Smooth muscle cell of the brain vasculature (primary cell): ENCODE measurements at places on chromosomes 7 and 10.

DNA sequence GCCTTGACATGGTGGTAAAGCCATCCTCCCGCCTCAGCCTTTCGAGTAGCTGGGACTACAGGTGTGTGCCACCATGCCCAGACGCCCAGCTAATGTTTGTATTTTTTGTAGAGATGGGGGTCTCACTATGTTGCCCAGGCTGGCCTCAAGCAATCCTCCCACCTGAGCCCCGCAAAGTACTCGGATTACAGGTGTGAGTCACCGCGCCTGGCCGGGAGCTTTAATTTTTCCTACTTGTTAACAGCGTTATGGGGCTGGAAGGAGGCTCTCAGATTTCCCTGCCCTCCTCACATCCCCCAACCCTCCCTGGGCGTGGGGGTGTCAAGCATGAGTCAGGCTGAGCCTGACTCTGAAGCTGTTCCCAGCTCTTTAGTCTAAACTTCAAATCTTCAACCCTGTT, 8.3 kb downstream of the ALKBH4 start:
- no peak for DNase-seq

DNA sequence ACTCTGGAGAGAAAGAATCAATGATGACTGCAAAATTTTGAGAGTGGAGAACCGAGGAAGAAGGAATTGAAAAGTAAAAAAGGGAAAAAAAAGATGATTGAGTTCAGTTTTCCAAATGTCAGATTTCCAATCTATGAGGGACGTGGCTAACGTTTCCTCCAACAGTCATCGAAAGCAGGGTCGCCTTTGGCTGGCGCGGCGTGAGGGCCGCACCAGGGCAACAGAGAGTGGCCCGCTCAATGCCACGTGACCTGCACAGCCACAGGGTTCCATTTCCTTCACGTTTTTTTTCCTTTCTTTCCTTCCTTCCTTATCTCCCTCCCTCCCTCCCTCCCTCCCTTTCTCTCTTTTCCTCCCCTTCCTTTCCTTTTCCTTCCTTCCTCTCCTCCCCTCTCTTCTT, 101.9 kb downstream of the WDR37 start:
- no peak for DNase-seq

- no peak for DNase-seq
Measured at GRCh38 chr7:44998153-44998871, 1.7 kb upstream of the CCM2 start.

DNA sequence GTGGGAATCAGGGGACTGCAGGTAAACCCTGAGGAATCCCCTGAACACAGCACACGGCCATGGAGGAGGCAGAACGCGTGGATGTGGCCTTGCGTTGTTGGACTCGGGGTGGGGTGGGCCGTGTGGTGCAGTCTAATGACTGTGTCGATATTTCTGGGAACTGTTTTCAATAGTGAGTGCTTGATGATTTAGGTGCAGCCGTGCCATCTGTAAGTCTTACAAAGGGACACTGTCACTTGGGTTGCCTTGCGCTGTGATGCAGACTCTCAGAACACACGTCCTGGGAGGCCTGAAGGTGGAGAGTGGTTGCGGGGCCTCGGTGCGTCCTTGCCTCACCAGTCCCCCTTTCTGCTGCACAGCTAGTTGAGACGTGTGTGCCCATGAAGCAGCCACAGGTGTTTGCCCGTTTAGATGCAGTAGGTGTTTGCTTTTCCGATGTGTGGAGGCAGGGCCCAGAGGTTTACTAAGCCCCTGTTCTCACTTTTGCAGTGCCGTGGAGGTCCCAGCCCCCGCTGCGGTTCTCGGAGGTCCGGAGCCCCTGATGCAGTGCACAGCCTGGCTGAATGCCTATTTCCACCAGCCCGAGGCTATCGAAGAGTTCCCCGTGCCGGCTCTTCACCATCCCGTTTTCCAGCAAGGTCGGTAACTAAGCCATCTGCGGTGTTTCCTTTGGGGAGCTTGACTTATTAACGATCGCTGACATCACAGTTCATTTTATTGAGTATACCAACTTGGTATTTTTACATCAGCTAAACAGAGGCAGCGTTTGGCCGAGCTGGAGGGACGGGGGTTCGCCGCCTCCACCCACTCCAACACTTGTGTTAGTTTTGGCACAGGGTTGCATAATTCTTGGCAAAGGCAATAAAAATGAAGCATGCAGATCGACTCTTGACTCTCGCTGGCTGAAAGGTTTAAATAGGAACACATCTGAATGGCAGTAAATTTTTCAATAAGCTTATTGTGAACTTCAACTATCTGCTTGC, 240.7 kb downstream of the MGMT start:
- DNase-seq, result peak; percentile 10

DNA sequence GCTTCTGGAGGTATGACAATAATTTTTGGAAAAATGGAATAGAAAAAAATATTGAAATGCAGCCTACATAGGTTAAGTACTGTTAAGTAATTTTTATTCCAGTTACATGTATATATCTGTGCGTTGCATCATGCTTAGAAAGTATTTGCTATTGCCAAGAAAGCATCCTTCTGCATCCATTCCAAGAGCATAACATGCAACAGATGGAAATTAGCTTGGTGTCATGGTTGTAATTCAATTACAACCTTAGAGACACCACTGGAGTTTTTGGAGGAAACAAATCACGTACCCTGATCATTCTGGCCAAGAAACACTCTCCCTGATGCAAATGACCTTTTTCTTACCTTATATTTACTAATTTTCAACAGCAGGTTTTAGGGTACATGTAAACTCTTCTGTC, 1.7 kb downstream of the AKR1B1 start:
- DNase-seq, result no peak

DNA sequence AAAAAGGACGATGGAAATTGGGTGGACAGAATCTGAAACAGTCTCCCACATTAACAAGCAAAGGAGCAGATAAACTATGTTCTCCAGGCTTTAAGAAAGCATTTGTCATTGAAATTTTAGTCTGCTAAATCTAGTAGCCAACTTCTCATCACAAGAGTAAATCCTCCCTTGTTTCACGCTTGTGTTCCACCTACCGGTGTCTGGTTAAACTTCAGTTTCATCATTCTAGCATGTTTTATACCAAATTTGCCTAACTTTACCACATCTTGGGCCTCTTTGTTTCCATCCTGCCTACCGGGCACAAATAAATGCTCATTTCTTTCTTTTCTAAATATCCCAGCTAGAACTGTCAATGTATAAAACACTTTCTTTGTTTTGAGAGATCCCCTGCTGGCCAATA, 5.8 kb downstream of the LIPA start:
- DNase-seq, result no peak

DNA sequence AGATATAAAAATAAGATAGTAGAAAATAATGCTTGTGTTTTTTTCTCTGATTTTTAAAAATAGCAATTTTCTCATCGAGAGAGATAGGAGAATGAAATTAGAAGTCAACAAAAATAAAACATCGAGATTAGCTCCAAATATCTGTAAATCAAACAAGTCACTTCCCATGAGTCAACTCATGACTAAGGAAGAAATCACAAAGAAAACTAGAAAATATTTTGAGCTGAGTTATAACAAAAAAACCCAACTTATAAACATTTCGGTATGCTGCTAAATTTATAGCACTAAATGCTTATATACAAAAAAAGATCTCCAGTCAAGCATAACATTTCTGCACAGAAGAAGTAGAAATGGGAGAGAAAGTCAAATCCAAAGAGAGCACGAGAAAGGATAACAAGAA, 140.1 kb downstream of the ITGA8 start:
- DNase-seq, result no peak

- no peak for DNase-seq
Measured at GRCh38 chr10:109899356-109900331, 23.7 kb downstream of the XPNPEP1 start.

GRCh38 chr10:128062881-128063563, 63.2 kb downstream of the MKI67 start:
- DNase-seq, result no peak

DNA sequence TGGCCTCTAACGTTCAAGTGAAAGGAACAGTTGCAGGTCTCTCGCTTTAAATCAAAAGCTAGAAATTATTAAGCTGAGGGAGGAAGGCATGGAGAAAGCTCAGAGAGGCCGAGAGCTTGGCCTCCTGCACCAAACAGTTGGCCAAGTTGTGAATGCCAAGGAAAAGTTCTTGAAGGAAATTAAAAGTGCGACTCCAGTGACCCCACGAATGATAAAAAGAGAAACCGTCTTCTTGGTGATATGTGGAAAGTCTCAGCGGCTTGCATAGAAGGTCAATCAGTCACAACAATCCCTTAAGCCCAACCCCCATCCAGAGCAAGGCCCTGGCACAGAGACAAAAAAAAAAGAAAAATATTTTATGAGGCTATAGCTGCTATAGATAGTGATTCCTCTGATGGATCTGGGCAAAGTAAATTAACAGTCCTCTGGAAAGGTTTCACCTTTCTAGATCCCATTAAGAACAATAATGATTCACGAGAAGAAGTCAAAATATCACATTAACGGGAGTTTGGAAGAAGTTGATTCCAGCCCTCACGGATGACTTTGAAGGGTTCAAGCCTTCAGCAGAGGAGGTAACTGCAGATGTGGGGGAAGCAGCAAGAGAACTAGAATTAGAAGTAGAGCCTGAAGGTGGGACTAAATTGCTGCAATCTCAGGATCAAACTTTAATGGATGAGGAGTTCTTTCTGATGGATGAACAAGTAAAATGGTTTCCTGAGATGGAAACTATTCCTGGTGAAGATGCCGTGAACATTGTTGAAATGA, 42.5 kb upstream of the INPP5A start:
- DNase-seq, result no peak

- DNase-seq, result no peak
Measured at GRCh38 chr7:8481752-8482446, 48.5 kb downstream of the NXPH1 start.

DNA sequence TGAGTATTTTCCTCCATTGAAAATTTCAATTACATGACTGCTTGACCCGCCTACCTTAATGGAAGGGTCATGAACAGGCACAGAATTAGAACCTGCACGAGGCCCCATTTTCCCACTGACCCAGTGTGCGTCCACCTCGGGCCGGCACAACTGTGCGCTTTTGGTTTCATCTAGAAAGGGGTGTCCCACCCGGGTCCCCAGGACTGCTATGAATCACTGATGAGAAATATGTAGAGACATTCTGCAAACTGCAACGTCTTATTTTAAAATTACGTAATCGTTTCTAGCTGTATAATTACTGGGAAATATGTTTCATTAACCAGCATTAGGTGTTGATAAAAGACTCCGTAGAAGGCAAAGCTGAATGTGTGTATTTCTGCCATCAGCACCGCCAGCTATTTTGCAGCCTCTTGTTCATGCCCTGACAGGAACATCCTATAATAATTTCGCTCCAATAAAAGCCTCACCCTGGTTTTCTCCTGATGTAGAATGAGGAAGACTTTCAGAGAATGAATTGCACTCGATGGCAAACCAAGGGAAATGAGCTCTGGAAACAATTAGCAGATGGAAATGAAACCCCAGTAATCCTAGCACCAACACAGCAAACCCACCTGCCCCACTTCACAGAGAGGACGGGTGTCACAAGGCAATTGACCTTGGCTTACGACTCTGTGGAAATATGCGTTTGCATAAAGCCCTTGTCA, 562.1 kb downstream of the DNAJB6 start:
- no peak for DNase-seq
